Ovary (tissue), 10 donors: ENCODE measurements at places on chromosomes 4 and X. TPM values are rescaled to one million over a fixed set of nuclear protein-coding genes. Genes with fewer than 3 reads are reported as not detected.

GRCh38 chr4:109887071-109887470 is 25.6 kb upstream of the EGF start:
- DNase-seq = no peak

GRCh38 chr4:99722725-99723124 is 65.1 kb upstream of the C4orf54 start:
- DNase-seq = no peak

DNA sequence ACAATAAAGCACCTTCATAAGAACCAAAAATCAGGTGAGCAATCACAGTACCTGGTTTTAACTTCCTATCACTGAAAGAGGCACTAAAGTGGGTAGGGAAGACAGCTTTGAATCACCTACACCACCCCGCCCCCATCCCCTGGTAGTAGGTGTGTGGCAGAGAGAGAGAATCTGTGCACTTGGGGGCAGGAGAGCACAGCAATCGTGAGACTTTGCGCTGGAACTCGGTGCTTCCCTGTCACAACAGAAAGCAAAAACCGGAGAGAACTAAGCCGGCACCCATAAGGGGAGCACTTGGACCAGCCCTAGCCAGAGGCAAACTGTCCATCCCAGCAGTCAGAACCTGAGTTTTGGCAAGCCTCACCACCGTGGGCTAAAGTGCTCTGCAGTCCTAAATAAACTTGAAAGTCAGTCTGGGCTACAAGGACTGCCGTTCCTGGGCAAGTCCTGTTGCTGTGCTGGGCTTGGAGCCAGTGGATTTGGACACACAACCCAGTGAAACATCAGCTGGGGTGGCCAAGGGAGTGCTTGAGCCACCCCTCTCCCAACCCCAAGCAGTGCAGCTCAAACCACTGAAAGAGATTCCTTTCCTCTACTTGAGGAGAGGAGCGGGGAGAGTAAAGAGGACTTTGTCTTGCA is 32.1 kb downstream of the NDUFB11 start:
- DNase-seq = no peak

DNA sequence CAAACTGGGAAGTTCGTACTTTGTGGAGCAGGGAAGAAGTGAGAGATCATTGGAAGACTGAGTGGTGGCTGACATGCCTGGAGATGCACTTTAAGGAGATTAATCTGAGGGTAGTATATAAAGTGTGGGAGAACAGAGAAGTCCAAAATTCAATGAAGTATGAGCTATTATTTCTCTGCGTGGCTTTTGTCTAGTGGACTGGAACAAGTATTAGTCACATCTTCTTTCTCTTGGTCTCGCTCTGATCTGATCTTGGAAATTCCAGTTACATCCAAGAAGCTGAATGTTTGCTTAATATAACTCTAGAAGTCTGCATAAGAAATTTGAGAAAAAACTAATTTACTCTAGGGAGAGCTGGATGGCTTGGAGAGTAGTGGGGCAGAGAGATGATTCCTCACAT is 64.8 kb upstream of the NR0B1 start:
- no peak for DNase-seq

DNA sequence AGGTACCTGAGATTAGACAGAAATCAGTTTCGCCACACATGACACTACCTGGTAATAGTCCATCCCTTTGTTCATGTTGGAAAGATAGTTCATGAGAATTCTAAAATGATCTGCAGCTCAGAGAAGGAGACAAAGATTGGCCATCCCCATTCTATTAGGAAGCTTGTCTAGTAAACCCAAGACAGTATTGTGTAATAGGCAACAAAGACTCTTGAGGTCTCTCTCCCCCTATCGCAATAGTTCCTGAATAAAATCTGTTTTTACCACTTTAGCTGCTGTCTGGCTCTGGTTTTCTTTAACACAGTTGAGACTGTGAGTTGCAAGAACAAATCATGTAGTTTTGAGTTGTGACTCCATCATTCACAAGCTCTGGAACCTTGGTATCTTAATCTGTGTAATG is 14.8 kb upstream of the BBS7 start:
- DNase-seq = no peak

DNA sequence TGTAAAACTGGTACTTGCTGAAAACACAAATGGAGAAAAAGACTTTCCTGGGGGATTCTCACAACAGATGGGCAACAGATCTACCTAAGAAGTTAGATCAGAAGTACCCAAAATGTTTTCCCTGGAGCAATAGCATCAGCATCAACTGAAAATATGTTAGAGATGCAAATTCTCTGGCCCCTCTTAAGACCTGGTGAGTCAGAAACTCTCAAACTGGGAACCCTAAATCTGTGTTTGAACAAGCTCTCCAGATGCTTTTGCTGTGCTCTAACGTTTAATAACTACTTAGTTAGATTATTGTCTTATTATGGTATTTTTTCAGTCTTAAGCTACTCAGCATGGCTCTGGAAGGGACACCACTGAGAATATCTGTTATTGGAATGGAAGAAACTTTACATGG is 55.2 kb upstream of the TRPC3 start:
- no peak for DNase-seq

DNA sequence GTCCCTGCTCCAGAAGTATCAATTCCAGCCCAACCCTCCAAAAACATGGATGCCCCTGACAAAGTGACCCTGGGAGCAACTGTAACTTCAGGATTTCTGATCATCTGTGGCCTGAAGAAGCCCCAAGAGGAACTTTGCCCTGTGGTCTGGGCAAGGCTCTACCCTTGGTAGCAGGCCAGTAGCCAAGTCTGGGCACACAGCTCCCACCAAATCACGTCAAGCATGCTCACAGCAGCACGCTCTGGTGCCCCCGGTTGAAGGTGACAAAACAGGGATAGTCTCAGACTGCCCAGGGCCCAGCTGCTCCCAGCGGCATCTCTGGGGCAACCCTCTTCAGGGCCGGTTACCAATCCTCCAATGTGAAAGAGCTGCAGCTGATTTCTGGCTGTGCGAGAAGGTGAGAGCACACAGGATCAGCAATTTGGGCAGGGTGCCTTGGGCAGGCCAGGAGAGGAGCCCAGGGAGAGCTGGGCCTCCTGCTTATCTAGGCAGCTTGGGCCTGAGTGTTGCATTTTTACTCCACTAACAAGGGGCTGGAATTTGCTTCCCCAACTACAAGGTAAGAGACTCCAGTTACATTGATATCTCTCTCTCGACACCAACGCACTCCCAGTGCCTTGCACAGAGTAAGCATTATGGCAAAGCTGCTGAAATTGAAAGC is 418.1 kb downstream of the BCOR start:
- no peak for DNase-seq

DNA sequence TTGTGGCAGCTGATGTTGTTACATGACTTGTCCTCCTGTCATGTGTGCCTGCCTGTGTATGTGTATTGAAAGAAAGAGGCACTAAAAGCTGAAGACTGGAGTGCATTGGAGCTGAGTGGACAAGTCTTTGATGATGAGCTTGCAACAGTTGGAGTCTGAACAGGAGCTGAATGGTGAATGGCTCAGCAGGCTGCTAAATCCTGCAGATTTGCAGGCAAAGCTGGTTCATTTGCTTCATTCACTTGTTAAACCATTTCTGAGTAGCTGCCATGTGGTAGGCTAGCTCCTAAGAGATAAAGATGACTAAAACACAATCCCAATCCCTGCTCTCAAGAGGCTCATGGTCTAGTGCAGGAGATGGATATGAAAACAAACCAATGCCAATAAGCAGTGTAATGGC is 217.3 kb downstream of the CHRDL1 start:
- DNase-seq = no peak

FAM241A gene
- 4.9 TPM for polyA plus RNA-seq
